ENCODE measurements at places on chromosomes 6 and 20.

- peak; percentile 32 for DNase-seq
Observed at GRCh38 chr20:23350904-23351838, 580 bp downstream of the NXT1 start.

DNA sequence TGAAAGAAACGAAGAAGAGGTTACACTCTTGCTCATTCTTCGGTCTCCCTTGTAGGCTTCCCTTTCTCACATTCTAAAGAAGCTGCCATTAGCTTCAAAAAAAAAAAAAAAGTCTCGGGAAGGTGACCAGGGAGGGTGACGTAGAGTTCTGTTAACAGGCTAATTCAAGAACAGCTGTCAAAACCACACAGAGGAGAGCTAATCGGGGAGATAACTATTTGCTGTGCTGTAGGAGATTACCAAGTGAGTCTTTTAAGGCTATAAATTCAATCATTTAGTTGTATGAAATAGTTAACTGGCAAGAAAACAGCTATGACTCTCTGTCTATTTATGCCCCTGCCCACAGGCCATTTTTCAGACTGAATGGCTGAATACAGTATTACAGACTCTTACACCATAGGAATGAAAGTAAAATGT, 256.8 kb downstream of the SYNE1 start:
- DNase-seq = no peak

- no peak for DNase-seq
Observed at GRCh38 chr6:126824226-126824625, 294.2 kb upstream of the RSPO3 start.

DNA sequence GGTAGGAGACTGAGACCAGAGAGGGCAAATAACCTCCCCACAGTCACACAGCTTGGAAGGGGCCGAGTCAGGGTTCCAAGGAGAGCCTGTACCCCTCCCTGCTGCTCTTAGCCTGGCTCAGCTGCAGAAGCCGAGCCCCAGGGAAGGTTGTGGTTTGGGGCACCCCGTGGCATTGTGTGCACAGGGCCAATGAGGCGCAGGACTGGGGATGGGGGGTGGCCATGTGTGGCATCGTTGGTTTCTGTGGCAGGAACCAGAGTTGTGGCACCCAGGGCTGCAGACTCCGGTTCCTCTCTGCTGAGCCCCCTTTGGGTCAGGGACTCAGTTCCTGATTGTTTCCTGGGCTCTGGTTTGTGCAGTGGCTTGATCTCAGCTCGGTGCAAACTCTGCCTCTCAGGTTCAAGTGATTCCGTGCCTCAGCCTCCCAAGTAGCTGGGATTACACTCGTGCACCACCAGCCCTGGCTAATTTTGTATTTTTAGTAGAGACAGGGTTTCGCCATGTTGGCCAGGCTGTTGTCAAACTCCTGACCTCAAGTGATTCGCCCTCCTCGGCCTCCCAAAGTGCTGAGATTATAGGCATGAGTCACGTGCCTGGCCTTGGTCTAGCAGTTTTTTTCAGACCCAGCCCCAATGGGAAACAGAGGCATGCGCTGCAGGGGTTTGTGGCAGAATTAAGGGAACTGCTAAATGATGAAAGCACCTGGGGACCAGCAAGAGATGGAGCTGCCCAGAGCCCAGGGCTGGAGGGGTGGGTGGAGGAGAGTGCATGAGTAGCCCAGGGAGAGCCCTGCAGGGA, 221.0 kb upstream of the SULF2 start:
- DNase-seq = no peak

GRCh38 chr6:139446768-139447655, 72.6 kb upstream of the CITED2 start:
- no peak for DNase-seq

DNA sequence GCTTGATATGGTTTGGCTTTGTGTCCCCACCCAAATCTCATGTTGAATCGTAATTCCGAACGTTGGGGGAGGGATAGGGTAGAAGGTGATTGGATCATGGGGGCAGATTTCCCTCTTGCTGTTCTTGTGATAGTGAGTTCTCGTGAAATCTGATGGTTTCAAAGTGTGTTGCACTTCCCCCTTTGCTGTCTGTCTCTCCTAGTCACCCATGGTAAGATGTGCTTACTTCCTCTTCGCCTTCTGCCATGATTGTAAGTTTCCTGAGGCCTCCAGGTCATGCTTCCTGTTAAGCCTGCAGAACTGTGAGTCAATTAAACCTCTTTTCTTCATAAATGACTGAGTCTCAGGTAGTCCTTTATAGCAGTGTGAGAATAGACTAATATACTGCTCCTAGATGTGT, 19.9 kb downstream of the PFDN4 start:
- no peak for DNase-seq

- DNase-seq = no peak
Observed at GRCh38 chr6:114471450-114471849, 128.6 kb upstream of the HS3ST5 start.

- no peak for DNase-seq
Observed at GRCh38 chr6:75250552-75250951, 7.0 kb upstream of the COX7A2 start.

DNA sequence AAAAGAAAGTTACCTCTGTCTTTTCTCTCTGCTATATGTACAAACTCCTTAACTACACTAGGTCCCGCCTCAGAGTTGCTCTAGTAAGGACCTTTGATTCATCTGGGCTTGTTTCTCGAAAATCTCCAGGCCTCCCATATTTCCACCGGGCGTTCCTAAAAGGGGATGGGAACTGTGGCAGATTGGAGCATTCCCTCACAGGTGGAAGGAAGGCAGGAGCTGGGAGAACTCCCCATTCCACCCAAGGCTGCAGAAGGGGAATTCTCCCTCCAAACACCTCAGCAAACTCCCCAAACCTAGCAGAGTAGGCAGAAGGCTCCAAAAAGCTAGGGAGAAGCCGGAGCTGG, 1.6 kb upstream of the TFAP2A start:
- DNase-seq = no peak

DNA sequence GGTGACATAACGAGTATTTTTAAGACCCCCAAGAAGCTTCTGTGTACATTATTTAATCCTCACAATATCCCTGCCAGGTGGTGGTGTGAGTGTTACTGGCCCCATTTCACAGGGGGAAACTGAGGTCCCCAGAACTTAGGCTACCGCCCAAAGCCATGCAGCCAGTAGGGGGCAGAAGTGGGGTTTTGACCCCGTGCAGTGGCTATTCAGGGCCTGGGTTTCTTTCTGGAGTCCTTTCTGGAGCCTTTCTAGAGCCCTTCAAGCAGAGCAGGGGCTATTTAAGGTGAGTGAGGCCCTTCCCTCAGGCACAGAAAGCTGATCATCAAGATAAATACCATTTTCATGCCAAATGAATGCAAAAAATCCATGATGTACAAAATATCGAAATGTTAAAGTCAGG, 59.0 kb downstream of the CTCFL start:
- DNase-seq = no peak

DNA sequence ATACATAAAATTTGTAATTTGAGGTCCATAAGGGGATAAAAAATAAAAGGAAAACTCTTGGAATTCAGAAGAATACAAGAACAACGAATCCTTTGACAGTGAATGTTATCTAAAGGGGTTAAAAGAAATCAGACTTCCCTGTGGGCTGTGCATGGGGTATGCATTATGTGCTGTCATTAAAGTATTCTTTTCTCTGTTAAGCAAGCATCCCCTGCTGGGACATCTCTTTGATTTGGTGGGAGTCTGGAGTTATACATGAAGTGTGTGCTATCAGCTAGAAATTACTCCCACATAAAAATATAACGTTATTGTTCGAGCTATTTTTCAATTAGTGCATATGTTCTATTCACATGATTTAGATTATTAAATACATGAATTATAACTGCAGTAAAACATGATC, 195.2 kb downstream of the CENPW start:
- DNase-seq = no peak

DNA sequence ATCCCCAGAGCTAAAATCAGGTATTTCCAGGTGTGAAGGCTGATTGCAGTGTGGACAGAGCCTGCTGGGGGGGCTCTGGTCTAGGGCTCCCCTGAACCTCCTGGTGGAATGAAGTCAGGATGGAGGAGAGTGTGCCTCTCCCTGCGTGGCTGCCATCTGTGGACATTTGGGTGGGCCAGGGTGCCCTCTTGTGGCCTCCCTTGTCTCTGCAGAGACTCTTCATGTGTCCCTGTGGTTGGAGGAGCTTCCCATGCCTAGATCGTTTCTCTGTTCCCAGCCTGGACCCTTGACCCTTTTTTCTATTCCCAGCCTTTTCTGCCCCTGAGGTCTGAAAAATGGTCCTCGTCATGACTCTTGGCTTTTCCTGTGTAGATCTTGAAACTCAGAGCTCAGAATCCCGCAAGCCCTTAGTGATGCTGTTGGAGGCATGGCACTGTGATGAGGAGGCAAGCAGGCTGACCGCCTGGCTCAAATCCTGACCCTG, 9.9 kb upstream of the PSMF1 start:
- DNase-seq = peak; percentile 52

DNA sequence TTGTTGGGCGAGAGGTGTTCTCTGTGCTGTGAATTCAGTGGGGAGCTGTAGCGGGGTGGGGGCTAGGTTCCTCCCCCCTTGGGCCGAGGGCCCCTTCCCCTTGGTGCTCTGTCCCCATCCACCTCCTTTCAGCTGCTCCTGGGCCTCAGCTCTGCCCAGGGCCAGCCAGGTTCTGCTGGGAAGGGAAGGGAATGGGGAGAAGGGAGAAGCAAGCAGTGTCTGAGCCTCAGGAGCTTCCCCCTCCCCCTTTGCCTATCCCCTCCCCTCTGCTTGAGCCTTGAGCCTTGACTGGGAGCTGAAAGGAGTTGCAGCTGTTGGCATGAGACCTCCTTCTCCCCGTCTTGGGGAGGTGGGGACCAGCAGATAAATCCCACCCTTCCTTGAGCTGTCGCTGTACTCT, 576 bp upstream of the RRP36 start:
- DNase-seq = no peak

DNA sequence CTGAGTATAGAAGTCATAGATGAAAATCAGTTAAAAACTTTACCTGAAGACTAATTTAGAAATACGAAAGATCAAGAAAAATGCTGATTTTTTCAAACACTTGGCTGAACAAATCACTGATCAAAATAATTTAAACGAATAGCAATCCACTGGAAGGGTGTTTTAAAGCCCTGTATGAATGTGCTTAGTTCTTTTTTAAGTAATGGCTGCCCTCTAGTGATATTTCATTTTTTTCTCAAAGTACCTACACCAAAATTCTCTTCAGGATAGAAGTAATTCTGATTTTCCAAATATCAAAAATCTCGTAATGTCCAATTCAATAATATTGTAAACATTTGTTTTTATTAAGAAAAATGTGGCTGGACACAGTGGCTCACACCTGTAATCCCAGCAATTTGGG, 32.5 kb downstream of the AKAP7 start:
- no peak for DNase-seq

GRCh38 chr6:85493389-85493788, 43.5 kb downstream of the NT5E start:
- DNase-seq = no peak

- DNase-seq = no peak
Observed at GRCh38 chr6:161440299-161440698, 166.4 kb upstream of the AGPAT4 start.

DNA sequence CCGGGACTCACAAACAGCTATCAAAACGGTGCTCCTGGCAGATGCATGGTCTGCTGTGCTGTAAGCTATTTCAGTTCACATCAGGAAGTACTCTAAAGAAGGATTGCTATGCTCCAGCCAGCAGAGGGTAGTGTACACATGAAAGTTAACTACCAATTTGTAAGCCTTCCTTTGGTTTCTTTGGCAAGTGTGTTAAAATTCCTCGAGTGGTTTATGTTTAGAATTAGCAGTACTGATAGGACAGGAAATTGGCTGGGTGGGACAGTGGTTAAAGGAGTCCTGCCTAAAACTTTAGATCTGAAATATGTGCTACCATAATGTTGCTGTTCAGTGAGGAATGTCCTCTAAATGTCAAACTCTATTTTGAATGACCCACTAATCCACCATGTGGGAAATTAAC, 47.4 kb downstream of the TRMT11 start:
- no peak for DNase-seq

GRCh38 chr20:47799116-47799715, 13.9 kb upstream of the SULF2 start:
- no peak for DNase-seq

GRCh38 chr6:6826095-6826901, 237.8 kb downstream of the LY86 start:
- DNase-seq = peak; percentile 72

GRCh38 chr6:81906709-81907204, 154.3 kb upstream of the TENT5A start:
- no peak for DNase-seq

DNA sequence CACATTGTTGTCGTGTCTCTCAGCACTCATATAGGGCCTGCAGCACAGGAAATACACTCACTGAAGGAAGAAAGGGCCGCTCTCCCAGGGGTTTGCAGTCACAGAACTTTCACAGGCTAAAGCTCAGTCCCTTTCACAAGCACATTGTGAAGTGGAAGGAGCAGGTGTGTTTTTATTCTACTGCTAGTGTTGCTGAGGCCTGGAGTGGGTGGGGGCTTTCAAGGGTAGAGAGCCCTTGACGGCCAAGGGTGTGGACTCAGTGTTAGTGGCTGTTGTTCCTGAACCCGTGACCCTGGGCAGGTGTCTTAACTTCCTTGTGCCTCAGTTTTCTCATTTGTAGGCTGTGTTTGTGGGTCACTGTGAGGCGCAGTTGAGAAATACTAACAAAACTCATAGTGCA, 66.2 kb upstream of the SLC22A1 start:
- DNase-seq = peak; percentile 30

Measured in left lung (tissue), 14 donors.